Stimulated activated CD8-positive, alpha-beta memory T cell treated with anti-CD3 and anti-CD28 coated beads, Interleukin-7, amount 100 ng/mL, for 48 hours (primary cell): ENCODE measurements at places on chromosomes 4 and X.

DNA sequence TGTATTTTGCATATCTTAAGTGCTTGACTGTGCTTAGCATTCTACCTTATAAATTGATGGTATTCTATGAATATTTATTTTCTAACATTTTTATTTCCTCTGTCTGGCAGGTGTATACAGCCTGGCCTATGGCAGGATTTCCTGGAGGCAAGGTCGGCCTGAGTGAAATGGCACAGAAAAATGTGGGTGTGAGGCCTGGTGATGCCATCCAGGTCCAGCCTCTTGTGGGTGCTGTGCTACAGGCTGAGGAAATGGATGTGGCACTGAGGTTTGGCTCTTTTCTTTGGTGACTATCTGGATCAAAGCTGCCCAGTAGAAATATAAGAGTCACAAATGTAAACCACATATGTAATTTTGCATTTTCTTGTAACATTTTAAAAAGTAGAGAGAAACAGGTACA is 6.5 kb upstream of the NUDT6 start:
- DNase-seq, result no peak

DNA sequence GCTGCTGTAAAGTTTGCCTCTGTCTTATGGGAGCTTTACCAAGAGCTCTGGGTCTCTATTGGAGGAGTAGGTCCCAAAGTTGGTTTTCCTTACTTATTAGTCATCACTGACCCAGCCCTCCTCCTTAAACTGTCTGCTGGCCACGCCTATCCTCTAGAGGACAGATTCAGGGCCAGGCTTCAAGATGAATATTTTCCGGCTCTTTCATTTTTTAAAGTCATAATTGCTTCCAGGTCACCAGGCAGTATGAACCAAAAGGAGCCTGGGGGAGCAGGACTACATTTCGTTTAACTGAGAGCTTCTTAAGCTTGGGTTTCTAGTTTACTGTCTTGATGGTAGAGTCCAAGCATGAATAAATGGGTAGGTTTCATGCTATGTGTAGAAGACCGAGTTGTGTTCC is 13.7 kb downstream of the BCORL1 start:
- DNase-seq, result no peak

- peak; percentile 10 for DNase-seq
Observed at GRCh38 chrX:43349363-43349762, 306.7 kb upstream of the MAOA start.

DNA sequence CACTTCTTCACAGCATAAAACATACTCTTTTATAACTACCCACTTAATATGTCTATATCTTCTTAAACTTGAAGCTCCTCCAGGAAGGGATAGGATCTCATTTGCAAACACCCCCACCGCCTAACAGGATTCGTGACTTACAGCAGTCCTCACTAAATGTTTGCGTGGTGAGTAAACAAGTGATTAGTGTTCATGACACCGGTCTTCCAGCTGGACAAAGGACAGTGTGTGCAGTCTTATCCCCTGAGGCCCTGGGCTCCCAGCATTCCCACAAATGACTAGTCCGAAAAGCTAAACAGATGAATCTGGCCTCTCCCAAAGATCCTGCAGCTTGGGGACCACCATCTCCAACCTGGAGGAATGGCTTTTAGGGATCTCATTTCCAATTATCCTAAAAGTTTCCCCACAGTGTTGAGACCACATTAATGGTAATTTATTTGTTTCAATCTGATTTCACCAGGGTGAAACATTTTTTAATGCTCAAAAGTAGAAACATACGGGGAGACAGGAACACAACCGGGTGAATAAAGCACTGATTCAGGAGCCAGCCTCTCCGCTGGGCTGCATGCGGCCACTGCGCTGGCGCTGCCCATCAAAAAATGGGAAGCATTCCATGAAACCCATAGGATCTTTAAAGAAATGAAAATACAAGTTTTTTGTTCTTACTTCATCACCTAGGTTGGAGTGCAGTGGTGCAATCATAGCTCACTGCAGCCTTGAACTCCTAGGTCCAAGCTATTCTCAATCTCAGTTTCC is 69.2 kb downstream of the HADH start:
- no peak for DNase-seq

GRCh38 chr4:122876456-122876855 is 45.9 kb downstream of the NUDT6 start:
- DNase-seq, result no peak

DNA sequence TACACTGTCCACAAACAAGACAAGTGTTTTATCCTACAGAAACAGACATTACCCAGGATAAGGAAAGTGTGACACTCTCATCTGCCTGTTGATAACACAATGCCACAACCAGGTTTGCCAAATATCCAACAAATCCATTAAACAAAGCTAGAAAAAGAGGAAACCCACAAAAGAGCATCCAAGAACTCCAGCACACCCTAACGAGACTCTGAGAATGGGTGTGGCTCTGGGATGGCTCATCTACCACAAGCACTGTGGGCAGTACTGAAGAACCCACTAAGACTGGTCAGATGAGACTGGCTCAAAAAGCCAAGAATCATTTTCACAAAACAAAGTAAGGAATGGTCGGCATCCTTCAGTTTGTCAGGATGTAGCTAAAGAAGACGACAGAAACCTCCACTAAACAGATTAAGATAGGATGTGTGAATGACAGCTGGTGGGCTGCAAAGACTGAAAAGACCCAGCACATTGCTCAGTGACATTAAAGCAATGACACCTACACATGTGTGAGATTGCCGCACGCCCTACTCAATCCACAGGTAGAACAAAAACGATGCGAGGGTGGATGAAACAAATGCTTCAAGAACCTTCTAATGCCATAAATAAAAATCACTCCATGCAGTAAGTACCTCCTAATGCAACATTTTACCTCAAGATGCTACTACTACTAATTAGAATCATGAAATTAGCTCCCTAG is 14.7 kb downstream of the ATP8A1 start:
- DNase-seq, result no peak

DNA sequence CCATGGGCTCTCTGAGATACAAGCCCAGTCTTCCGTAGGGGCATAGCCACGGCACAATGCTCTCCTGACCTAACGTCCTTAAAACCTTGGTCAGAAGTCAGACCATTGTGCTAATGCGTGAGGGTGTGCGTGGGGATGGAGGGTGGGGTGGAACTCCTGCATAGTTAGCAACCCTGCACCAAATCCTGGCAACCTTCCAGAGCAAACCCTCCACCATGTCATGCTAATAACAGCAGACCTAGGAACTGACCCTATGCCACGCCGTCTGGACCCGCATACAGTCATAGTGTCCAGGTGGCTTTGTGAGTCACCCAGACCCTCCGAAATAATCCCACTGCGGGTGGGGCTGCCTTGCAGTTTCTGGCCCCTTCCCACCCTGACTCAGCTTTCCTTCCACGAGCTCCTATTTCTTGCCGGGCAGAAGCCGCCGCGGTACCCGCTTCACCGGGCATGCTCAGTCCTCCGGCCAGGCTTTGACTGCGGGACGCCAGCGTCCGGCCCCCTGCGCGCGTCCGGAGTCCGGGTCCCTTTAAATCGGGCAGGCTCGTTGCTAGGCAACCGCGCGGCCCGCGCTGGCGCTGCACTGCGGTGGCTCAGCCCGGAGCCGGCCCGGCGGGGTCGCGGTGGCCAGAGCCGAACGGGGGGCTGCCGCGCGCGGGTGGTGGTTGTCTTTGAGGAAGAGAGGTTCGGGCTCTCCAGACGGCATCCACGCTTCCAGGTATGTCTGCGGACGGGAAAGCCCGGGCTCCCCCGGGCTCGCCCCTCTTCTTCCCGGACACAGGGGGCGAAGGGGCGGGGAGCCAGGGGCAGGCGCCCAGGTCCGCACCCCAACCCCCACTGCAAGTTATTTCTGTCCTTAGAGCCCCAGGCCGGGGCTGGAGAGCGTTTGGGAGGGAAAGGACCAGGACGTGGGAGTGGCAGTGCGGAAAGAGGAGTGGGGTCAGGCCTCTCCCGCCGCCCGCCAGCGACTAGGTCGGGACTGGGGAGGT is at the start of gene CCDC160:
TSS of gene CCDC160 (plus strand) at position 557 of the 989 bp plus-strand sequence. CDS start 7,619 bp downstream, outside the sequence.
- no peak for DNase-seq

- DNase-seq, result no peak
Observed at GRCh38 chrX:1591863-1592469, 562 bp downstream of the AKAP17A start.

DNA sequence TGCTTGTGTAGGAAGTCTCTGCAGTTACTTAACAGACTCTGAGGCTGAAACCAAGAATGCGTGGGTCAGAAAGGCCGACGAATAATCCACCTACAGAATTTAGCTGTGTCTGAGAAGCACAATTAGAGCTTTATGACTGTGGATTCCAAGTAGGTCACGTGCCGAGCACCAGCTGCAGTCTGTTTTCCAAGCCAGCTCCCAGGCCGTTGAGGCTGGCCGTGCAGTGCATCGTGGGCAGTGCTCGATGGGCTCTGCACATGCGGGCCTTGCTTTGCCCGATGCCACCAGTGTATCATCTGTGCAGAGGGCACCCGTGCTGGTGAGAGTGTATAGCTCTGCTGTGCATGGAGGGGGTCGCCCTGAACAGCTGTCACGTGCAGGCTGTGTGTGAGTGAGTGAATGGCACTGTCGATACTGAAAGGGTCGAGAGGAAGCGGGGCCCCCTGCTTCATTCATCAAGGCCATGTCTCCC is 67.5 kb upstream of the CLDN34 start:
- no peak for DNase-seq

DNA sequence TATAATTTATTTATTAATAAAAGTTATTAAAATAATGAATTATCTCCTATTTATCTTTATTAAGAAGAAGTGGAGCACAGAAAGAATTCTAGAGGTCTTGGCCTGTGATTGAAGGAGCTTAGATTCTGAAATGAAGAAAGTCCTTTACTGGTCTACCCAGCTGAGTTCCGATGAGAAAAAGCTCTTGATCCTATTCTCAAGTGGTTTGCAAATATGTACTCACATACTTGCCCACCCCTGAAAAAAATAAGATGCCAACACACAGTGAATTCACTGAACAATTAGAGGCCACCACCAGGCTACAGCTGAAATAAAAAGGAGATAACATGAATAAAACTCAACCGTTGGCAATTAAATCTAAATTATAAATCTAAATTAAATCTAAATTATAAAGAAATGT is 253.4 kb downstream of the MAPK10 start:
- DNase-seq, result no peak

DNA sequence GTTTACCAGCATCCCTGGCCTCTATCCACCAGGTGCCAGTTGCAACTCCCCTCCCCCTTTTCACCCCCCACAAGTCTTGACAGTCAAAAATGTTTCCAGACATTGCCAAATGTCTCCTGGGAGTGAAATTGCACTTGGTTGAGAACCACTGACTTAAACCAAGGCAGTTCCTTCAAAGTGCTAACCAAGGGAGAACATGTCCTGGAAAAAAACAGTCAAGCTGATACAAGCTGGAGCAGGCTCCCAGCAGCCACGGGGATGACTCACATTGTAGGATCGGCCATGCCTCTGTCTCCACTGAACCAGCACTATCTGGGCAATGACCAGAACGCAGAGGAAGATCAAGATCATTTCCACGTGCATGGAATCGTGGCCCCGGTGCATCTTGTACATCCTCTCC is 11.4 kb downstream of the RNF175 start:
- no peak for DNase-seq

DNA sequence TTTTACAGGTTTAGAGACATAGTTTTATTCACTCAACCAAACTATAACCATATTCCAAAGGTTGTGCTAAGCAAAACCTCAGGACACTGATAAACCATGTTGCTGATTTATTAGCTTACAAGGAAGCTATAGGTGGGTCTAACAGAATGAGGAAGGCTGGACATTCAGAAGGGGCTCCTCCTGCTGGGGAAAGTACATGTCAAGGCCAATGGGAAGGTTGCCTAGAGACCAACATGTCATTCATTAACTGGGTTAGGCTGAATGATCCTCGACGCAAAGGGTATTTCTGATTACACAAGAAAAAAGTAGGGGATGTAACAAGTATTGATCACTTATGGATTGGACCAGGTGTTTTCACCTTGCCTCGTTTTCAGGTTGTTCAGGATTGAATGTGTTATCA is 30.3 kb downstream of the SLC10A6 start:
- DNase-seq, result no peak

GRCh38 chr4:184558996-184559395 is 84.6 kb upstream of the IRF2 start:
- no peak for DNase-seq

DNA sequence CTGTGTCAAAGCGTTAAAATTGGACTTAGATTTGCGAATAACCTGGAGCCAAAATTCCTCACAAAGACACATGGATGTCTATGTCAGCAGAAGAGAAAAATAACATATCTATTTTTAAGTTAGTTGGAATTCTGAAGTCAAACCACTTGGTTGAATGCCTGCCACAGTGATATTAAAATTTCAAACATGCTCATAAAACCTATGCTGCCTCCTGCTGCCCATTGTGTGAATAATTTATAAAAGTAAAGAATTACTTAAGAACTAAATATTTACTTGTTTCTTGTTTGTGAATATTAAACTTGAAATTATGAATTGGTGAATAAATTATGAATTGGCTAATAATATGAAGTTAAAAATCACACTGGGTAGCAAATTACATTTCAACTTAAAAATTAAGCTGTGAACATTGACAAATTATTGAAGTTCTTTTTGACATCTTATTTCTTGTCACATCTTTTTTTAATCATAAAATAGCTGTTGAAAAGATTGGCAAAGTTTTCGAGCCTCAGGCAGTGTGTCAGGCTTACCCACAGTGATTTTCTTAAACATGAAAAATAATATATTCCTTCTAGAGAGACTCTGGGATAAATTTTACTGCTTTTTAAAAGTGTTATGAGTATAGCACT is 35.4 kb downstream of the FABP2 start:
- no peak for DNase-seq

DNA sequence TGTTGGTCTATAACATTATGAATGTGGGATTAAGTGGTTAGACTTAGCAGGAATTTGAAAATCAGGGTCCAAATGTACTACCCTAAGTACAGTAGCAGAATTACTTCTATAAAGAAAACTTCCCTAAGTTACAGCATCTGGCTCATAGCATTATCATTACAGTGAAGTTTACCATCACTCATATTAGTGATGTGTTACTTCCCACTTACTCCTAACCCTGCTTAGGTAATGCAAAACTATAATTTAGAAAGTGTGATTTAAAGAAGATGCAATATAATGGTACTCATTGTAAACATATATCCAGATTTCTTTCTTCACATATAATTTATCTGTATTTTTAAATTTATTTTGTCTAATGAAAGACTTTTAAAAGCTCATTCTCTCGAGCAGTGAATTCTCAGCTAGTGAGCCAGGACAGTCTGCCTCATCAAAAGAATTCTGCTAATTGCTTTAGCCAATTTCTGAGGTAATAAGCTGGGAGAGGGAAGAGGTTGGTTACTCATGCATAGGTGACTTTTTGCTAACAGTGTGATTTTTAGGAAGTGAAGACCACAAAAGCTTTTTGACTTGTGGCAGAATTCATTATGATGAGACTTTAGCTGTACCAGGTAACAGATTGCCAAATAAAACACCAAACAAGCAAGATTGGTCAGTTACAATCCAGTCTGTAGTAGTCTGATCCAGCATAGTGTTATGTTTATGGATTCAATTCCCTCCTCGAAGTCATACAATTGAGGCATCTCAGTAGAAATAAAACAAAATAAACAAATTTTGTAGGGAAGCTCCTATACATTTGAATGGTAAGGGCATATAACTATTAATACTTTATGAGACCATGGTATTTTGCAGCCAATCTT is 21.0 kb downstream of the PLS3 start:
- DNase-seq, result no peak
